ENCODE measurements at places on chromosomes 16 and 17.

- ATAC-seq, result no peak
Measured at GRCh38 chr17:65952015-65952414, 239.9 kb downstream of the CEP112 start.

GRCh38 chr16:88548131-88548874 is 21.9 kb upstream of the ZC3H18 start:
- ATAC-seq, result no peak

GRCh38 chr17:16930571-16931317 is 41.2 kb downstream of the TNFRSF13B start:
- ATAC-seq, result no peak

- peak; percentile 53 for ATAC-seq
Measured at GRCh38 chr17:78986649-78987328, 7.1 kb upstream of the LGALS3BP start.

GRCh38 chr17:80716986-80717719 is 172.5 kb downstream of the RPTOR start:
- no peak for ATAC-seq

DNA sequence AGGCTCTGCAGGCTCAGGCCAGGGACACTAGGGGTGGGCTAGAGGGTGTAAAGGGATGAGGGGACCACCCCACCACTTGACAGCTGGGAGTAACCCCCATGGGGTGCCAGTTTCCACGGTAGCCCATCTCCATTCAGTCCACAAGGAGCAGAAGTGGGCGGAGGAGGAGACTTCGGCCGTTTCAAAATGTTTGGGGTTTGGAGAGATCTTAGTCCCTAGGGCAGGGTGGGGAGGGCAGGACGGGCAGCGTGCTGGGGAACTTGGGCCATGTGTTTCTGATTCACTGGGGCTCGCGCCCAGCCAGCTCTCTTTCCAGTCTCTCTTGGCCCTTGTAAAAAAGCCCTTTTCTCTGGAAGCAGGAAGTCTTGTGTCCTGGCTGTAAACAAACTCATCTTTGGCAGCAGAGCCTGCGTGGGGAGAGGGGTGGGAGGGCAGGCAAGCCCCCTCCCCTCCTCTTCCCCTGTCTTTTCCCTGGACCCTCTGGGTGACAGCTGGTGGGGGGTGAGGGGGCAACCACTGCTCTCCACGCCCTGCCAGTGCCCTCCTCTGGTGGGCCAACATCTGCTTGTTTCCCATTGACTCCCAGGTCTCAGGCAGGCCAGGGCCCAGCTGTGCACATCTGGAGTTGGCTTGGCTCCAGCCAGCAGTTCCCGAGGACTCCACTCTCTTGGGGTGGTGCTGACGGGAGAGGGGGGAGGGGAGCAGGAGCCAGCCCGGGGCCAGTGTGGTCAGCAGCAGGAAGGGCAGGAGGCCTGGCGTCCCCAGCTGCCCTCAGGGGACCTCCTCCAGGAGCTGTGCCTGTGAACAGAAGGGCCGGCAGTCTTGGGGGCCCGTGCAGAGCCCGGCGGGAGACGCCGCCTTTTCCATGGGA is 8.1 kb downstream of the CYGB start:
- ATAC-seq, result peak; percentile 43

DNA sequence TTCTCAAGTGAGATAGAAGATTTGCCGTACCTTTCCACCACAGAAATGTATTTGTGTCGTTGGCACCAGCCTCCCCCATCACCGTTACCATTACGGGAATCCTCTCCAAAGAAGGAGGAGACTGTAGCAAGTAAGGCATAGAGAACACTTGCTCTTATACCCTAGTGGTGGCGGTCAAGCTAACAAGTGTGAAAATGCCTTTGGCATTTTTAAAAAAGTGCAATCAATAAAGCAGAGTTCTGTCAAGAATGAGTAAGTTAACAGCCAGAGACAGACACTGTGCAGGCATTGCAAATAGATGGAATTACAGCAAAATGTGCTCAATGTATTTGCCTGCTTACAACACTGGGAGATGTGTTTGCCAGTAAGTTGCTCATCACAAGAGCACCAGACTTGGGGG is 7.7 kb downstream of the MSL1 start:
- ATAC-seq, result no peak

GRCh38 chr17:78745407-78746088 is 36.5 kb downstream of the CYTH1 start:
- no peak for ATAC-seq

DNA sequence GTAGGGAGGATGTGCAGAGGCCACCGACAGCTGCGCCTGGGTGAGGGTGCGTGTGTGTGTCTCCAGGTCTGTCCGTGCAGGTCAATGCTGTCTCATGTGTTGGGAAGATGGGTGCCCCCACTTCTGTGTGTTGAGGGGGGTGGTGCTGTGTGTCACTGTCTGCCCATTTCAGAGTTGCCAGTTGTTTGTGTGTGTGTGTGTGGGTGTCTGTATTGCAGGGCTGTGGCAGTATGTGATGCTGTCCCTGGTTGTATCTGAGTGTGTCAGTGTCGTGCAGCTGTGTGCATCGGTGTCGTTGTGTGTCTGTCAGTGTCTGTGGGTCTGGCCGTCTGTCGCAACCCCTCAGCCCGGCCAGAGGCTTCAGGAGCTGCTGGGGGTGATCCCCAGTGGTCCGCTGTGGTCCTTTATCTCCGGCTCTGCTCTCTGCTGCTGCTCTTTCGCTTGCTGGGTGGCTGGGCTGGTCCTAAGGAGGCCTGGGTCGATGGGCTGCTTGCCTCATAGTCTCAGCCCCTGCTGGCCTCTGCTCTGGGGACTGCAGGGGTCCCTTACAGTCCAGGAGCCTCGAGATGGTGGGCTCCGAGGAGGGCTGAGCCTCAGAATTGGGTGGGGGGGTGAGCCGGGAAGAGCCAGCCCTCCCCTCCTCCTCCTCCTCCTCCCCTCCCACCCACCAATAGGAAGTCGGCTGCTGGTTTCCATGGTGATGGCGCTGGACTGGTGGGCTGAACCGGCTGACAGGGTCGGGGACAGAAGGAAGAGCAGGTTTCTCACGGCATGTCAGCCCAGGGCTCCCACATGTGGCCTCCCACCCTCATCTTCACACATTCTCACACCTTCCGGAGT is at the start of gene TSPOAP1:
Gene TSPOAP1 (minus strand): TSS at position 601 of the 840 bp plus-strand sequence. CDS start 875 bp downstream, outside the sequence.
- ATAC-seq, result peak; percentile 5

DNA sequence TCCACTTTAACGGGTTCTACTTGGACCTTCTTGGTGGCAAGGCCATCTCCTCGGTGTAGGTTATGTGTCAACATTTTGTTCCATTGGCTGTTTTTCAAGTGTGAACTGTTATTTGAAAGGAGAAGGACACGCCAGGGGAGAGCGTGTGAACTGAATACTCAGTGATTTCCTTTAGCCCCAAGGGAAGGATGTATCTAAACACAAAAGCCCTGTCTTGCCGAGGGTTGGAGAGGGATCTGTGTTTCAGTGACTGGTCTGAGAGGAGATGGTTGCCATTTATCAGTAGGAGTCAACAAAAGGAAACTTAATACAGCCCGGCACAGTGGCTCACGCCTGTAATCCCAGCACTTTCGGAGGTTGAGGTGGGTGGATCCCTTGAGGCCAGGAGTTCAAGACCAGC is 50.0 kb downstream of the USP10 start:
- ATAC-seq, result no peak

- no peak for ATAC-seq
Measured at GRCh38 chr16:27320261-27321012, 6.7 kb downstream of the IL4R start.

DNA sequence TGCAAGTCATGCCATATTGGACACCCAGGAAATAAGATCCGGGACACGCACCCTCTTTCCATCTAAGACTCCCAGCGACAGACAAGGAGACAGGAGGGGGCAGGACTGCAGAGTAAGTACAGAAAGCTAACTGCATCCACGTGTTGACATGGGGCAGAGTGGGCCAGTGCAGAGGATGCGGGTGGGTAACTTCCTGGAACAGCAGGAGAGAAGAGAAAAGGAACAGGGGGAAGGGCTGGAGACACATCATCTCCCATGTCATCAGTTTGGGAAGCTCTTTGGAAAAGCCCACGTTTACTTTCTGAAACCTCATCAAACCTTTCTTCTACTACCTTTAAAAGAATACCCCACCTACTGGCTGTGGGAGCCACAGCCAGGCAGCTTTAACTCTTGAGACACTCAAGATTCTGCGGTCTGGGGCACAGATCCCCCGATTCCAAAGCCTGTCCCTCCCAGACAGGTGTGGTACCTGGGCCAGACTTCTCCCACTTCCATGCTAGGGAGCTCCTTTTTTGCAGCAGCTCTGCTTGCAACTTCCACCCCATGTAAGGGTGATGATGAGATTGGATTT is 273.5 kb upstream of the RPL38 start:
- no peak for ATAC-seq

DNA sequence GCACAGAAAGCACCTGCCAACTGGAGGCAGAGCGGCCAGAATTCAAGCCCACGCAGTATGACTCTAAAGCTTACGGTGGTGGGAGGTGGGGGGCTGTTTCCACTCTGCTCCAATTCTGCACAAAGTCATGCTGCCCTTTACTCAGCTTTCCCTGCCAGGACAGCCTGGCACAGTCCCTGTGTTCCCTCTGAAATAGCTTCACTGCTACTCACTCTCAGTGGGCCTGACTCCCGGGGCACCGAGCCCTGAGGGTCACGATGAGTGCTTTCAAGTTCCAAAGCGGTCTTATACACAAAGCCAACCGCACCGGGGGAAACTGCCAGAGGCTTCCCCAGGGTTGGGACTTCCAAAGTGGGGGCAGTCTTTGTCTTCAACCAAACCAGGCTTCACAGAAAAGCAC is 306.1 kb upstream of the XYLT1 start:
- no peak for ATAC-seq

DNA sequence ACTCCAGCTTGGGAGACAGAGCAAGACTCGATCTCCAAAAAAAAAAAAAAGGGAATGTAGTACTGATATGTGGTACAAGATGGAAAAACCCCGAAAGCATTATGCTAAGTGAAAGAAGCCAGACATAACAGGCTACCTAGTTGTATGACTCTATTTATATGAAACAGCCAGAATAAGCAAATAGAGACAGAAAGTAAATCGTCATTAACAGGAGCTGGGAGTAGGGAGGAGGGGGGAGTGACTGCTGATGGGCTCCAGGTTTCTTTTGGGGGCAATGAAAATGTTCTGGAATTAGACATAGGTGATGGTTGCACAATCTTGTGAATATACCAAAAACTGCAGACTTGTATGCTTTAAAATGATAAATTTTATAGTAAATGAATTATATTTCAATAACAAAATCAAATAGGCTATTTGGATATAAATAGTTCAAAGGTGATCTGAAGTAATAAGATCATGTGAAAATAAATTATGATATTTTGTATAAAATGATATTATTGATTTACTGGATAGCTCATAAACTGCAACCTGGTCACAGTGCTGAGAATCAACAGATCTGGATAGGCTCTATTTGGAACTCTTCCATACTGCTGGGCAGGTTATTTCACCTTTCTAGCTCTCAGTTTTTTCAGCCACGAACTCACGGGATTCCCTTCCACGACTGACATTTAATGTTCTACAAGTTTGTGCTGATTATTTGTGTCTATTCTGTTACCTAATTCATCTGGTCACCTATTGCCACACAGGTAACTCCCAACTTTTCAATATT is 27.1 kb downstream of the ZNF652 start:
- ATAC-seq, result no peak

Data from esophagus mucosa (tissue), 1 donor.